ENCODE measurements at places on chromosomes 16 and 17.
A peak's percentile ranks its signal among the peaks of the same experiment; 100 is the strongest.

GRCh38 chr17:80866050-80866793 is 125.4 kb upstream of the CHMP6 start:
- DNase-seq = no peak

DNA sequence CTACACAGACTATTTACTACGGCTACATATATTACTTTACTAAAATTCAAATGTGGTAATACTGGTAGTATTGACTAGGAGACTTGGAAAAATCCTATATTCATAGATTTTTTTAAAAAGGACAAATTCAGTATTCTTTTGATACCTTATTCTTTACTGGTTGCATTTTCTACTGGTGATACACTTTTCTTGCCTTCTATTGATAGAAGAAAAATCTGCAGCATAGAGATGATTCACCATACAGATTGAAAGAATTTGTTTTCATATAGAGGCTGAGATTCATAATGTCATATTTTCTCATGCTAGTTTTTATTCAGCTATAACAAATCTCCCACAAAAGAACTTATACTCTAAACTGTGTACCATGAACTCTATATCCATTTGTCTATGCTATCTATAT is 195.4 kb upstream of the C17orf78 start:
- DNase-seq = no peak

DNA sequence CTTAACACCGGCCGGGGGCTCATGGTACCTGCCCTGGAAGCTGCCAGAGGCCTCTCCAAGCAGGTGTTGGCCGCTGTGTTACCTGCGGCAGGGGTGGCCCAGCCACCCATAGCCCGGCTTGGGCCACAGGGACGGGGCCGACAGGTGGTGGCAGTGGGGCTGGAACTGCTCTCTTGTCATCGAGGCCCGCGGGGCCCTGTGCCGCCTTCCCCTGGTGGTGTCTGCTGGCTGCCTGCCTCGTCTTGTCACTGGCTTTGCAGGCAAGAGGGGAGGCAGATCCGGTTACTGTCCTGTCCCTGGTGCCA is 27.1 kb downstream of the GSE1 start:
- no peak for DNase-seq

GRCh38 chr16:15599303-15600070 is 43.5 kb downstream of the MARF1 start:
- DNase-seq = no peak

GRCh38 chr16:12740986-12741610 is 62.6 kb downstream of the CPPED1 start:
- no peak for DNase-seq

- DNase-seq = no peak
These were observed 6.5 kb downstream of the UNC119 start for GRCh38 chr17:28545787-28546415.

DNA sequence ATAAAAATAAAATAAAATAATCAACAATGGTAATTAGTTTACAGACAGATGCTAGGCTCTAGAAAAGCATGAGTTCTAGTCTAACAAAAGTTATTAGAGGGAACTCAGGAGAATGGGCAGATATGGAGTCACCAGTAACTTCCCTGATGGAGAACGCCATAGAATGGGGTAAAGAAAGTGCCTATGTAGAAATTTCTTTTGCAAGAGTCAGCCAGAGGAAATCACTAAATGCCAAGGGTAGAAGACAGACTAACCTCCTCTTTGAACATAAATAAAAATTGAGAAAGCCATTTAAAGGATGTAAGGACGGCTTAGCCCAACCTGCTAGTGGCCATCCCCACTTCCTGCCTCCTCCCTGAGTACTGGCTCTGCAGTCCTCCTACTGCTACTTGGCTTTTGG is 141.6 kb downstream of the VPS53 start:
- no peak for DNase-seq

- no peak for DNase-seq
These were observed 37.7 kb upstream of the LCMT1 start for GRCh38 chr16:25073854-25074253.

- no peak for DNase-seq
These were observed 86.3 kb downstream of the DYNLRB2 start for GRCh38 chr16:80627108-80627507.

DNA sequence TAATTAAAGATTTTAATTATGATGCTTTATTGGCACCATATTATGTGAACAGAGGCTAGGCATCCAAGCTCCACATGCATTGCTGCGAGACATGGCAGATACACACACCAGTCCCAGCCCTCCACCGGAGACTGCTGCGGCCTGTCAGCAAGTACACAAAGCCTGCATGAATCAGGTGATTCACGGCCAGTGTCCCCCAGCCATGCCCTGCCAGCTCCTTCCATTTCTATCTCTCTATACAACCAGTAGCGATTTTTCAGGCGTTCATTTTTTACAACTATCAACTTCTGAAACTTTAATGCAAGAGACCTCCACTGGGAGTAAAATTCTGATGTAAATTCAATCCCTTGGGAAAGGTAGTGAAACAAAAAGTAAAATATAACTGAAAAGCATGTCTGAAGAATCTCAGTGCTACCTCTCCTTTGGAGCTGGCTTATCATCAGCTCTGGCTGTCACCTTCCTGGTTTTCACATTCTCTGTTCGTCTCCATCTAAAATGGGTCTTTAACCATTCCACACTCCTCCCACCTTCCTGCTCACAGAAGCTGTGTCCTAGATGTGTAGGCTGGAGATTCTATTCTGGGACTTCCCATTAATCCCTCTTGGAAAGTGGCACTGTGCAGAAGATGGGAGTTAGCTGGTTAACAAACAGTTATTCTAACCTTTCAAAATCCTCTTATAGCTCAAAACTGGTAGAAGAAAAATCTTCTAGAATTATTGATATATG is 32.2 kb downstream of the HS3ST3A1 start:
- DNase-seq = no peak

- peak; percentile 56 for DNase-seq
These were observed at the start of gene TEKT1 for GRCh38 chr17:6831661-6832263. TEKT1 (minus strand) TSS chr17:6831729; CDS start chr17:6830376, 1,353 bp downstream.

DNA sequence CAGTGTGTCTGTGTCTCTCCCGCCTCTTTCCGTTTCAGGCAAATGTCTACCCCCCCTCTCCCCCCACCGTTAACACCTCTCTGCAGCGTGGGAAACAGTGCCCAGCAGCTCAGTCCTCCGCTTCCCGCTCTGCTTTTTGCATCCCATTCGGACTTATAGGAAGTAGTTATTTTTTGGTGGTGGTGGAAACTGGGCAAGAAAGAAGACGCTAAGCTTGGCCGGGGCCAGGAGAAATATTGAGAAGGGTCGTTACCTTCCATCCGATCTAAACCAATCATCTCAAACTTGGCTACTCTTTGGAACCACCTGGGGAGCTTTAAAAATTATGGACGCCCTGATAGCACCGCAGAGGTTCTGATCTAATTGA is 499 bp upstream of the HLF start:
- no peak for DNase-seq

- no peak for DNase-seq
These were observed 233.0 kb downstream of the MSI2 start for GRCh38 chr17:57489321-57489720.

DNA sequence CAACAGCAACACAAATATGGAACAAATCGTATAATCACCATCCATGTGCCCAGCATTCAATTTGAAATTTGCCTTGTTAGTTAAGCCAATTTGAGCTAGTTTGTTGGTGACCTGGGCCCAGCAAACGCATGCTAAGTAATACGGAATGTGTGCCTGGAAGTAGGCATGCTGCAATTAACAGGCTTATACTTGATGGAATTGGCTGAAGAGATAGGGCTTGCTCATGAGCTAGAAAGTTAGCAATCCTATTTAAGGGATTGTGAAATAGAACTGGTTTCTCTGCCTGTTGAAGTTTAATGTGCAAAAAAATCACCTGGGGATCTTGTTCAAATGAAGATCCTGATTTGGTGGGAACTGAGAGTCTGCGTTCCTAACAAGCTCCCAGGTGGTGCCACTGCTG is 8.5 kb upstream of the LPO start:
- no peak for DNase-seq

DNA sequence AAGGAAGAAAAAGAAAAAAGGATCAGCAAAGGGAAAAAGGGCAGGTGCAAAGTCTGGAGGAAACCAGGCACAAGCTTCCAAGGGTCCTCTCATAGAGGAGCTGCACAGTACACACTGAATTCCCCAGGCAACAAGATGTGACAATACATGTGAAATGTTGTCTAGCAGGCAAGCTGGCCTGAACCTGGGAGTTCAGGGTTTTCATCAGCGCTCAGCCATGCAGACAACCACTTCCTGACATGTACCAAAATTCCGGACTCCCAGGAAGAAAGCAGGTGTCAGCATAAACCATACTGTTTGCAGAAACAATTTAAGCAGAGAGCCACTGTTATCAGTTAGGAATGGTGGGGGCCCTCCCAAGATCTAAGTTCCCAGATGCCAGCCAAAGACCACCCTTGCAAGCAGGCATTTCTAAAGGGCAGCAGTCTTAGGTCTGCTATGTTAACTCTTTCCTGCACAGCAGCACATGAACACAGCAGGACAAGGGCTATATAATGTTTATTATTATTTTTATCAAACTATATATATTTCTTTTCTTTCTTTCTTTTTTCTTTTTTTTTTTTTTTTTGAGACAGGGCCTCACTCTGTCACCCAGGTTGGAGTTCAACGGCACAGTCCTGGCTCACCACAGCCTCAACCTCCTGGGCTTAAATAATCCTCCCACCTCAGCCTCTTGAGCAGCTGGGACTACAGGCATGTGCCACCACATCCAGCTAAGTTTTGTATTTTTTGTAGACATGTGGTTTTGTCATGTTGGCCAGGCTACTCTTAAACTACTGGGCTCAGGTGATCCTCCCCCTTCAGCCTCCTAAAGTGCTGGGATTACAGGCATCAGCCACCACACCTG is 10.1 kb downstream of the TK2 start:
- DNase-seq = no peak

DNA sequence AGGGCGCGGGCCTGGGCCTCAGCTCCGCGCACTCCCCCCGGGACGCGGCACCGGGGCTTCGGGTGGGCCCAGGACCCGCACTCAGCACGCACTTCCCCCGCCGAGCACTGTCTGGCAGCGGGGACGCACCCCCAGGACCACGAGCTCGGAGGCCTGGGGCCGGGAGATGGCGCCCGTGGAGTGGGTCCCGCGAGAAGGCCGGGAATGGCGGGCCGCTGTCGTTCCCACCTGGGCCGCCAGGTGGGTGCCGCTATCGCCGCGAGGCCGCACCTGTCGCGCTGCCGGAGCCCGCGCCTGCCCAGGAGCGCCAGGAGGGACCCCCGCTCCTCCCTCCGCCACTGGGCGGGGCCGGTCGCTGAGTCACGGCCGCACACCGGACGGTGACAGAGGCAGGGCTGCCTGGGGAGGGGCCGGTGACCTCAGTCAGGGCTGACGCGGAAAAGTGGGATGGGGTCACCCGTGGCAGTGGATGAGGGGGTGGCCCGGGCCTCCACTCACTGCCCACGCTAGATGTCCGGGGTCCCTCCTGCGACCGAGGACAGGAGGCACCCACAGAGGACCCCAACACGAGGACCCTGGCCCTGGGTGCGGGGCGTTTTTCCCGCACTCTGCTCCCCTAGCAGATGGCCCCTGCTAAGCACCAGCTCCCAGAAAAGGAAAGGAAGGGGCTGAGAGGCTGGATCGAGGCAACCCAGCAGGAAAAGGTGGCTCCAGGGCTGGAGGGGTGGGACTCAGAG is 6.9 kb upstream of the ACTG1 start:
- DNase-seq = no peak

DNA sequence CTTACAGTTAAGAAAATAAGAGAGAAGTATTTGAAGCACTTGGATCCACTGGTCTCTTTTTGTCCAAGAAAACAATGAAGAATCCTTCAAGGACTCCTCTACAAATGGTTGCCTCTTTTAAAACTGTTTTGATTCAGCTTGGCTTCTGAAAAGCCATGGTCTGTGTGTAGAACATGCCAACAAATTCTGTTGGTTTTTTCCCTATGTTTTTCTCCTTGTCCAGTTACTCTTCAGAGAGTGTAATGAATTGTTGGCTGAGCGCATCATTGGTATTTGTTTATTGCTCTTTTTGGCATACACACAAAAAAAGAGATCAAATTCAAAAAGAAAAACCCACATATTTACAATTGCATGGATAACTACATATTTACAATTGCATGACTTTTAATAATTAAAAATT is at the start of gene ABCA10:
Gene ABCA10, minus strand, starts transcription at position 249 of the 400 bp plus-strand sequence. CDS start 3,466 bp downstream, outside the sequence.
- DNase-seq = no peak

DNA sequence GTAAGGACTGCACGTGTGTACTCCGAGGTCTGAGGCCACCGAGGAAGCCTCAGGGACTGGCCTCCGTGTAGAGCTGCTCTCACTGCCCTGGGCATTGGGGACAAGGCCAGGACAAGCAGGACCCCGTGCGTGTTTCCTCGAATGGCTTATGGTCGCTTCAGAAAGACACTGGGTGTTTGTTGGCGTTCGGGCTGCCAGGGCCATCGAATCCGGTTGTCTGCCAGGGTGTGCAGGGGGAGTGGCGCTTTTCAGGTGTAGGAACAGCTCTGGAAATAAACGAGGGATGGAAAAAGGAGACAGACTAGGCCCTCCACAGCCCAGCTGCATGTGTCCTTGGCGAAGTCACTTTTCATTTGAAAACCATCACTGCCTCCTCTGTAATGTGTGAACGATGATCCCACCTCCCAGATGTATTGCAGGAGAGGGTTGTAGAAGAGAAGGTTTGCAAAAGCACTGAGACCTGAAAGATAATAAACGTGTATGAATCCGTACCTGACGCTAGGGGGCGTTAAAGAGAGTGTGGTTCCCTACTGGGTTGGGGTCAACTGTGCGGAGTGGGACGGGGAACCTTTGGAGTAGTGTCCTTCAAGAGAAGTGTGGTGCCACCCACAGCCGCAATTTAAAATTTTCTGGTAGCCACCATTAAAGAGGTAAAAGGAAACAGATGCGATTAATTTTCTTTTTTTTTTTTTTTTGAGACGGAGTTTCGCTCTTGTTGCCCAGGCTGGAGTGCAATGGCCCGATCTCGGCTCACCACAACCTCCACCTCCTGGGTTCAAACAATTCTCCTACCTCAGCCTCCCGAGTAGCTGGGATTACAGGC is 2.1 kb upstream of the ZSCAN10 start:
- no peak for DNase-seq

DNA sequence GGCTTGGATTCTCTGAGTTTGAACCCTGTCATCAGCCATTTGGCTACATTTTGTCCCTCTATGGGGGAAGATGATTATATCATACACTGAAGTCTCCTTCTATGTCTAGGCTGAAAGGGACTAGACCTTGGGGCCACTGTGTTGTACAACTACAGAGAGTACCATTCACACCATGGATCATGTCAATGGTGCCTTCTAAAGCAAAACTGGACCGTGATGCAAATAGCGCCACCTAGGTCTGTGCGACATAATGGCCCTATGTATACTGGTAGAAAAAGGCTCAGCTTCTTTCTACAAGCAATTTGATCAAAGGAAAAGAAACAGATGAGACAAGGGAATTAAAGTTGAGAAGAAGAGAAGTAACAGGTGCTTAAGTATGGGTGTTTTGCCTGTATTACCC is 100.7 kb downstream of the LYRM1 start:
- DNase-seq = no peak

GRCh38 chr16:88922114-88922825 is 54.7 kb downstream of the CBFA2T3 start:
- DNase-seq = no peak

- no peak for DNase-seq
These were observed 50.9 kb downstream of the HELZ start for GRCh38 chr17:67194134-67194533.

DNA sequence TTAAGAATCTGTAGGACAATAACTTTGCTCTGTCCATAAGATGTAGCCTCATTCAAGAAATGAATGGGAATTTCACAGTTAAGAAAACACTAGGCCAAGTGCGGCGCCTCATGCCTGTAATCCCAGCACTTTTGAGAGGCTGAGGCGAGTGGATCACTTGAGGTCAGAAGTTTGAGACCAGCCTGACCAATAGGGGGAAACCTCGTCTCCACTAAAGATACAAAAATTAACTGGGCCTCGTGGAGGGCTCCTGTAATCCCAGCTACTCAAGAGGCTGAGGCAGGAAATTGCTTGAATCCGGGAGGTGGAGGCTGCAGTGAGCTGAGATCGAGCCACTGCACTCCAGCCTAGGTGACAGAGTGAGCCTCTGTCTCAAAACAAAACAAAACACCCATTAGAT is 19.9 kb upstream of the RSL1D1 start:
- DNase-seq = peak; percentile 44

All from NCI-H2227 treated with DMSO at 0.1 percent for 48 hours (cell line).